ENCODE measurements at places on chromosomes 3 and 15.

- DNase-seq: no peak
Observed at GRCh38 chr3:58570851-58571250, 6.3 kb downstream of the FAM107A start.

DNA sequence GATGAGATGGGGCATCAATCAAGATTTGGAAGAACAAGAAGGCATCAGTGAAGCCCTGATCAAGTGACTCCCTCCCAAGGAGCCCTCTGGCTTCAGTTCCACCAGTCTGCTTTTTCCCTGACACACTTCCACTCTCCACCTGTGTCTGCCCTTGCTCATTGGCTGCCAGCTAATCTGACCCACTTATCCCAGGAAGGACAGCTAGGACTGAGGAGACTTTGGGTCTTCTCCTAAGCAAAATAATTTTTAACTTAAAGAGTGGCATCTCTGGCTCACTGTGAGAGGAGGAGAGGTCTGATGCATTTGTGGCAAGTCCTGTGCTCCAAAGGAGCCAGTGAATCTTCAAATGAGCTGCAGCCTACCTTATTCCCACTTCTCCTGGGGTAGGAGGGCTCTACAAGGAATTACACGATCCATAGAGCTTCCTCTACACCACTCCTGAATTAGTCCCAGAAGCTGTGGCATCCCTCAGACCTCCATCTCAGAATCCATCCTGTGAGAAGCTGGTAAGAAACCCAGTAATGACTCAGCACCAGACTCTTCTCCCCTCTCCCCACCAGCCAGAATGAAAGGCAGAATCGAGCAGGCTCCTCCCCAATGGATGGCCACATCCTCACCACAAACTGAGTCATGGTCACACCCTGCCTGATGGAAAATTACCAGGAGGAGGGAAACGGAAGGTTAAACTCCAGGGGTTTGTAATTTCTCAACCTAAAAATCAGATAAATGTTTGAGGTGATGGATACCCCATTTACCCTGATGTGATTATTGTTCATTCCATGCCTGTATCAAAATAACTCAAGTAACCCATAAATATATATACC, 6.3 kb upstream of the PKM start:
- no peak for DNase-seq

GRCh38 chr15:68315495-68316031, 38.0 kb downstream of the FEM1B start:
- DNase-seq: no peak

DNA sequence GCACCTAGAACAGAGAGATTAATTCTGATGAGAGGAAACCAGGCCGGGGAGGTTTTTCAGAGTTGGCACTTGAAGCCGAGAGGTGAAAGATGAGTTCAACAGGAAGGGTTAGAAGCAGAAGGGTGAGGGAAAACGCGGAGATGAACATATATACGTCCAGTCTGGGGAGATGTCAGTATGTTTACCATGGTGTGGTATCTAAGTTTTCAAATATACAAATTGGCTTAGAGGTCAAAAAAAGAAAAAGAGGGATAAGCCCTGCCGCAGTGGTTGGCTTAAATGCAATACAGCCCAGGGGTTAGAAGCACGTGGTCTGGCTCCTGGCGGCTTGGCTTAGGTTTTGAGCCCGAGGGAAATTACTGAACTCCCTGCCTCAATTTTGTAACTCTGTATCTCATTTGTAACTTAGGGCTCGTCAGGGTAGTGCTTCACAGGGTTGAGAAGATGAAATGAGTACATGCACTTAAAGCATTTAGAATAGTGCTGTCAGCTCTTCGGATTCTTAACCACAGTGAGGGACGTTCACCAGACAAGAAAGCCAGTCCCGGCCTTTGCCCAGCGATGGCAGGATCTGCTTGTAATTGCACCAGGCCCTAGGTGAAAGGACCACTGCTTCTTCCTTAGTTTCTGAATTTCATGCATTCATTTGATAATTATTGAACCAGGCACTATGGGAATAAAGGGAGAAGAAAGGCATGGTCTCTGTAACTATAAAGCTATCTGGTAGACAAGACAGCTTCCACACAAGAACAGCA, 6.4 kb downstream of the HES1 start:
- no peak for DNase-seq

DNA sequence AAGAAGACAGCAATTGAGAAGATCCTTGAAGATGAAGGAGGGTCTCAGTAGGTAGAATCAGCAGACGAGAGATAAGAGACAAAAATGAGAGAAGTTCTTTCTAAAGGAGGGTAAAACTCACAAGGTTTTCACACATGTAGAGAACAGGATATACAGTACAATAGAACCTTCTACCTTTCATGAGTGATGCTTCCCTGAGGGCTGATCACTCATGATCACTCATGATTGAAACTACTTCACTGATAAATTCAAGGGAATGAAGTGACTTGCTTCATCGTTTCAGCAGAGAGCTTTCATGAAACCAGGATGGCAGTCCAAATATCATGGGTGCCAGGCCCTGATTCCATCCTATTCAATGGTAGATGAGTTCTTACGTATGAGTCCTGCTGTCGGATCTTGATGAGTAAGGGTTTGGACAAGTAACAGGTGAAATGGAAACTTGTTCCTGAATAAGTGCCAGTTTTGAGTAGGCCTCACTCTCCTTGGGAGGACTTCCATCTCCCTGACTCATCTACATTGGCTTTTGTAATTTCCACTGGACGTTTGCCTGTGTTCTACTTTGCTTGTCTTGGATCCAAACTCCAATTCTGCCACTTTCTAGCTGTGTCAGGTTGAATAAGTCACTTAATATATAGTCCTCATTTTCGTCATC, 9.6 kb upstream of the CLDN16 start:
- DNase-seq: no peak

DNA sequence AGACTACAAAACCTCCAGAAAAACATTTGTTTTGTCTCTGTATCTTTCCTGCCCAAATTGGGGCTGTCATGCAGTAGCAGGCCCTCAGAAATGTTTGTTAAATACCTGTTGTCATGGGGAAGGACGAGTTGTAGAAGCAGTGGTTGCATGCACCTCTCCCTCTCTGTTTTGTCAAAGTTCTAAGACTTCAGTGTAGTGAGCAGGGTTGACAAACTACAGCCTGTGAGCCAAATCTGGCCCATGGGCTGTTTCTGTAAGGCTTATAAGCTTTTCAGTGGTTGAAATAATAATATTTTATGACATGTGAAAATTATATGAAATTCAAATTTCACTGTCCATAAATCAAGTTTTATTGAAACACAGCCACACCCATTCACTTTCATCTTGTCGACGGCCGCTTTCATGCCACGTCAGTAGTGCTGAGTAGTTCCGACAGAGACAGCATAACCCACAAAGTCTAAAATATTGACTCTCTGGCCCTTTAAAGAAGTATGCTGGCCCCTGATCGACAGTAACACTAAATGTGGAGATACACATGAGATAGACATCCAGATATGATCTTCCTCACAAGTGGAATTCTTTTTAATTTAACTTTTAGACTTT, 102.9 kb downstream of the PDZRN3 start:
- no peak for DNase-seq

DNA sequence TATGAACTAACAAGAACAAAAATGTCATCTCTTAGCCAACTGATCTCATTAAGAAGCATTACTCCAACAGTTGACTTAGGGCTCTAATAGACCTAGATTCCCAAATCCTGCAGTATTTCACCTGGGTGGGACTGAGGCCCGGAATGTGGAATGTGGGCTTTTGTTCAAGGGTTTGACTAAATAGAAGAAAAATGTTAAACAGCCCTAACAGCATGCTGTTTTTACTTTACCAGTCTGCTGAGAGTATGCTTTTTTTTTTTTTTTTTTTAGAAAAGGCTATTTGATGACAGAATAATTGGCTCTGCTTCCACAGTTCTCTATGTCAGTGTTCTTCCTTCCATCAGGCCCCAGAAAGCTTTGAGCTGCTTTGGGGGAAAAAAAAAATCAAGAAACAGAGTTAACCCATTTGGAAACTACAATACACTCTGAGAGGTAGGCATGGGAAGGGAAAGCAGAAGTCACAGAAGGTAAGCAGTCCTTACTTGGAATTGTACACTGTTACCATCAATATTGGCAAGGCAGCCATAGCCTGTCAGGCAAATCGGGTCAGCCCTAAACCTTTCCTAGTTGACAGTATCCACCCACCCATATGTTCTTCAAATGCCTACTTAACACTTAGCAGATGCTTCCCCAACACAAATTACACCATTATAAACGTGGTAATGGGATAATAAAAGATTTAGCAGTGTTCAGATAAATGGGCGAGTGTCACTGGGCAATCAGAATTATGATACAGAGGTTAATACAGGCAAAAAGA, 224.2 kb downstream of the CNTN3 start:
- DNase-seq: no peak

DNA sequence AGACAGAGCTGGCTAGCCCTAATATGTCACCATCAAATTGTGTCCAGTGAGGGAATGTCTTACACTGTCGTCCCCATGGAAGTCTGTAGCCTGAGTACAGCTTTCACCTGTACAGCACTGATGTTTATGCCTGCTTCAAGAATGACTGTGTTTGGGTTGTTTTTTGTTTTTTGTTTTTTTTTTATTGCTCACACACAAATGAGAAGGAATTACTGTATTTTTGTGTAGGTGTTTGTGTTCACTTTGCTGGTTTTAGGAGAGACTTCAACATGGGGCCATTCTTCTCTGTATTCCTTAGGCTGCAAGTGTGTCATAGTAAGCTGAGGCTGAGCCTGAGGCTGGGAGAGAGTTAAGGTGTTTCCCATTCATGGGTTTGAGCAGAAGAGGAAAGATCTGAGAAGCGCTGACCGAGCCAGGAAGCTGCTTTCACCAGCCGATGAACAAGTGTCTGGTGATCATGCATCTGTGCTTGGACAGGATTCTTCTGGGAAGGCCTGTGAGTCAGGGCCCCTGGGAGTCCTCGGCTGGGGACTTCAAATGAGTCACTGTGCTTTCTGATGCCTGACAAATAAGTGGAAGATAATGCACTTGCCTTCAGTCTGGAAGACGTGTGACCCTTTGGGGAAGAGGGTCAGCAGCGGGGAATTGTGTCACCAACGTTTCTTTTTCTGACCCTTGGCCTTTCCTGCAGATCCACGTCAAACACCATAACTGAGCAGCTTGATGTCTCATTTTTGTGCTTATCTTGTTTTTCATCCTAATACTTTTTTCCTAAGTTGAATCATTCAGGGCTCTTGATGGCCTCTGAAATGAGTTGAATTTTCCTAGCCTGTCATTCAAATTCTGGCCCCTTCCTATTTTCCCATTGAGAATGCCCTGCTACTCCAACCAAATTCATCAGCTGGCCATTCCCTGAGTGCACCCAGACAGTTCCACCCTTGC, 36.7 kb upstream of the ZBTB38 start:
- no peak for DNase-seq

DNA sequence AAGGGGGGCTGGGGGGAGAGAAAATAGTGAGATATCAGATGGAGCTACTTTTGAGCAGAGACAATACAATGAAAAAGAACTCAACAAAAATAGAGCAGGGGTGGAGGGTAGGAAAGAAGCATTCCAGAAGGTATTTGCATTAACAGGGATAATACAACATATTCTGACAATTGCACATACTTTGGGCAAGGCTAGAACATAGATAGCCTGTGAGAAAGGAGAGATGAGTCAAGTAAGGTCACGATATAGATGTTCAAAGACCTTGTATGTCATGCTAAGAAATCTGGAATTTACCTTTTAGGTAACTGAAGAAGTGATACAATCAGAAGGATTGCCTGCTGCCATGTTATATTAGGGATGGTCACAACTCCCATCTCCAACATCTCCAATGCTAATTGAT, 155.2 kb downstream of the GSK3B start:
- DNase-seq: no peak

DNA sequence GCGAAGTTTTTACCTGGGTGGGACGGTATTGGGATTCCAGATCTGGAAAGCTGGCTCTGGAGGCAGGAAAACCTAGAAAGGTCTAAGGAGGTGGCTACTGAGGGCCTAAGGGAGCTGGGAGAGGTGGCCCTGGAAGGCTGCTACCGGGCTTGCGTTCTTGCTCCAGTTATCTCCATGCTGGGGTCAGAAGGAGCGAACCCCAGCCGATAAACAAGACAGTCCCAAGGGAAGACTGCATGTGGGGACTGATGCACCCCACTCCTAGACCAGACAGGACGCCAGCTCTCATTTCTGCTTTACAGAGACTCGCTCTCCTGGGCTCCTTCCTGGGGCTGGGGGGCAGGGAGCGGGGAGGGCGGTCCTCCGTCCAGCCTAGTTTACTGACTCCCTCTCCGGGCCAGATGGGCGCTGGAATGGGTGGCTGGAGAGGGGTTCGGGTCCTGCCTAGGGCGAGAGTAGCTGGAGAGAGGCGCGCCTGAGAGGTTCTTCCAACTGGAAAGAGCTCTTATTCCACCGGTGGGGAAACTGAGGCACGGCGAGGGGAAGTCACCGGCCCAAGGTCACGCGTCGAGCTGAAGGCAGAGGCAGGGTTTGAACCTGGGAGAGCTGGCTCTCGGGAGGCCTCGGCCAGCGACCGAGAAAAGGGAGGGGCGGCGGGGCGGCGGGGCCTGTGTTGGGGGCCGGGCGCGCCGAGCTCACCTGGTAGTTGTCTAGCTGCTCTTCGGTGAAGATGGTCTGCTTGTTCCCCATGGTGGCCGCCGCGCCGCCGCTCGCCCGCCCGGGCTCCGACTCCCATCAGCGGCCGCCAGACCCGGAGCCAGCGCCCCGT, 565 bp downstream of the CIB2 start:
- DNase-seq: no peak

DNA sequence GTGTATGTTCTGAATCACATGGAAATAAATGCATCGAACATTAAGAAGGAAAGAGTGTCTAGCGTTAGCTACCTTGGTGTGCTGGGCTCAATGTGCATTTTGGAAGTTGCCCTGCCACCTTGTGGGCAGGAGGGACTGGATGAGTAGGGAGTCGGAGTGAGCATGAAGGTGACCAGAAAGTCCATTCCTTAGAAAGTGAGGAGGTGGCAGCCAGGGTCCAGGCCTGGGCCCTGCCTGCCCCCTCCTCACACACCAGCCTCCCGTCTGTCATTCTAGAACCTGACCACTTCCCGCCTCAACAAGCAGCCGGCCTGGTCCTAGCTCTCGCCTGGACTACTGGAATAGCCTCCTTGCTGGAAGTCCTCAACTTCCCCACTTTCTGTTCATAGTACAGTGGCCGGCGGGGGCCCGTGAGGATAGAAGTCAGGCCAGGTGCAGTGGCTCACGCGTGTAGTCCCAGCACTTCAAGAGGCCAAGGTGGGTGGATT, 10.2 kb upstream of the GATA2 start:
- DNase-seq: no peak

GRCh38 chr3:195855471-195856409, 44.0 kb upstream of the MUC4 start:
- no peak for DNase-seq

GRCh38 chr3:169311381-169311780, 352.1 kb downstream of the MECOM start:
- DNase-seq: no peak

- DNase-seq: peak; percentile 45
Observed at GRCh38 chr3:149971403-149972075, 844 bp upstream of the PFN2 start.

All from NCI-H187 treated with DMSO at 0.1 percent for 48 hours (cell line).